Activated naive CD4-positive, alpha-beta T cell treated with Interleukin-2 at 50 U/mL for 16 hours (primary cell): ENCODE measurements at places on chromosomes 6 and 20.

DNA sequence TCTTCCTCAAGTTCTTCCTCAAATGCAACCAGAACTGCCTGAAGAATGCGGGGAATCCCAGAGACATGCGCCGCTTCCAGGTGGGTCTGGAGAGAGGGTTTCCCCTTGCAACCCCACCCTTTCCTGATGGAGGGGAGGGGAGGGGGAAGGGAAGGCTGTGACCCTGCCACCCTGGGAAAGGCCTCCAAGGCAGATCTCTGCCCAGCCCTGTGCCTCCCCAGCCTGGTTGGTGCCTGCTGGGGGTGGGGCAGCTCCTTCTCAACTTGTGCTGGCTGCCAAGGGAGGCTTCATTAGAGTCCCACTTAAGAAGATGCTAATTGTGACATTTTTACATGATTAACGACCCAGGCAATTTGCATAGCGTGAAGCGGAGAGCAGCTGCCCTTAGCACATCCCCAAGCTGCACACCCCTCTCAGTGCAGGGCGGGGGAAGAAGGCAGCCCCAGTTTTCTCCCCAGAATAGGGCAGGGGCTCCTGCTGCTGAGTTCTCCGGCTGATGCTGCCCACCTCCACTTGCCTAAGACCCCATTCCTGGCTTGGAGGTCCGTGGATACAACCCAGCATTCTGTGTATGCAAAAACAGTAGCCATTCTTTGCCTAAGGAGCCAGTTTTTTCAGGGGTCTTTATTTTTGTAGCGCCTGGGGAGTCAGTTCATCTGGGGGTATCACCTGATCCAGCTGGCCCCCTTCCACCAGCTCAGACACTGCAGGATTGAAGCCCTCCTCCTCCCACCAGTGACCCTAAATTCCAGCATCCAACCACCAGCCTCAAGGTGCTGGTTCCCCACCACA lies 51.7 kb downstream of the CPXM1 start:
- no peak for DNase-seq

GRCh38 chr20:4484379-4484997 lies 237.2 kb upstream of the PRND start:
- no peak for DNase-seq

DNA sequence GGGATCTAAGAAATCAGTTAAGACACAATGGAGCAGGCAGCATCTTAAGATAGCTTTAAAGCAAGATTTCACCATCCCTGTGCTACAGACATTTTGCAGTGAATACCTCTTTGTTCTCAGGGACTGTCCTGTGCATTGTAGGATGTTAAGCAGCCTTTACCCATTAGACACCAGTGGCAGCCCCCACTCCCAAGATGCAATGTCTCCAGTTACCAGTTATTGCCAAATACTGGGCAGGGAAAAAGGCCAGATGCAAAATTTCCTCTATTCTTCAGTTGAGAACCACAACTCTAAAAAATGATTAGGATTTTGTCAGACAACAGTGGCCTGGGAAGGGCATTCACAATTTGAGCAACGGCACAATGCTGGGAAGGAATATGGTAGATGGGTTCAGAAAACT lies 6.1 kb downstream of the FBXO5 start:
- DNase-seq = no peak

DNA sequence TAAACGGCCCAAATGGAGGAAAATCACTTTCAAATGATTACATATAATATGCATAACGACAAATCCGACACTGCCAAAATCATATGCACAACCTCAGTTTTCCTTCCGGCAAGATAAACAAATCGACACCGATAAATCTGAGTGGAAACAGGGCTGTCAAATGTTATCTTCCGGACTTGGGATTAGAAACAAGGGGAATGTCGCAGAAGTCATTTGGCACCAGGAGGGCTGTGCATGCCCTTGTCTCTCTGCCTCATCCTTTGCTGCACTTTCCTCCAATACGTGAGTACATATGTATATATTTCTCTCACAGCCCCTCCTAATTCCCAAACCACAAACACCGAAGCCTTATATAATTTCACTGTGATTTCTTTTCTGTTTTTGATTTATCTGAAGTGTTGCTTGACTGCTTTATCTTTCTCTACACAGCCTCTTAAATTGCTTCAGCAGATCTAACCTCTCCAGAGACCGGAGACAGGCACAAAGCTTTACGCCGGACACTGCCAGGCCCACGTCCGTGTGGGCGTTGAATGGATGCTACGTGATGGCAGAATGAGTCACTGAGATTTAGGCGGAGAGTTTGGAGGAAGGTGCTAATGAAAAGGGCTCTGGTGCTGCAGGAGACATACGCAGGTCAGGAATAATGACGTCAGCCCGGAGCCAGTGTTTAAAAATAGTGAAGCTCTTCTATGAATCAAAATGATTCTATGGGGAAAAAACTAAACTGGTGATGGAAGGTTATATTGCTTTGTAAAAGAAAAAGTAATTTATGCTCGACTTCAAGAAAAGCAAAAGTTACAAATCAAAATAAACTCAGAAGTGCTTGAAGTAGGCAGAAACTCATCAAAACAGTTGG lies 21.0 kb upstream of the PRELID3B start:
- DNase-seq = no peak

- no peak for DNase-seq
Observed at GRCh38 chr6:151974061-151974617, 166.7 kb downstream of the ESR1 start.

DNA sequence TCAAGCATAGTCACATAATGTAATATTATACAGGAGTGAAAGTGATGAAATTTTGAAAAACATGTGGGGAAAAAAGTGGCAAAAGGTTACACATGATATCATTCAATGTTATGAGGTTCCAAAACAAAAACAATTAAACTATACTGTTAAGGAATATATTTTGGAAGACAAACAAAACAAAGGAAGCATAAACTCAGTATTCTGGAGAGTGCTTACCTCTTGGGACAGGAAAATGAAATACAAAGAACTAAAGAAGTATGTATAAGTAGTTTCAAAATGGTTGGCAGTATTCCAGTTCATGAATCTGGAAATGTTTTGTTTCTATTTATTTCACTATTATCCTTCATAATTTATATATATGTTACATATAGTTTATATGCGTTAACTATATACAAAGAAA lies 213.5 kb downstream of the MOXD1 start:
- DNase-seq = no peak

DNA sequence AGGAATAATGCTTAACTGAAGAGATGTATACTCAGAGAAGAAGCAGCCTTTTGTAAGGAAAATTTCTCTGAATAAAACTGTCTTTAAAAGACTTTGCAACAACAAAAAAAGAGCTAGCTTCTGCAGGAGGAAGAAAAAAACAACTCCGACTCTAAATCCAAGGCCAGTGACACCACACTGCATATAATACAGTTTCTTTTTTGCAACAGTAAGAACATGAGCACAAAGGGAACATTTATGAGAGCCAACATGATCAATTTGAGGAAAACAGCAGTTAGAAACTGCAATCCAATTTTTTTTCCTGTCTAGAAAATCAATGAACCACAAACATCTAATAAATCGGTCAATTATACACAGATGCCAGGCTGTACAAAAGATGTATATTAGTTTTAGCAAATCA lies 42.9 kb upstream of the UST start:
- DNase-seq = no peak

DNA sequence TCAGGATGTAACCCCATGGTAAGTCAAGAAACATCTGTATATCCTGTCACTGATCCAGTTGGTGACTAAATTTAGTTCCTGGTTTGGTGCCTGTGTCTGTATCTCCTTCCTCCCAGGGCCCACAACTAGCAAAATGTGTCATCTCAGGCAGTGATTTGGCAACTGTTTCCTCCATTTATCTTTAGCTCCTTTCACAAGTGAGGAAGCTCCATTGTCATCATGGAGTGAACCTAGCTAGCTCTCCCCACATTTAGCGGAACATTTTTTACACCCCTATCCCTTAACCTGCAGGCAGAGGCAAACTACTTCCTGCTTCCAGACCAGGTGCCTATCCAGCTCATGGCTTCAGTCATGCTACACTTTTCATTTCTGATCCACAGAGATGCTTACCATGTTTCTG lies 99.5 kb downstream of the IPCEF1 start:
- no peak for DNase-seq

- peak; percentile 3 for DNase-seq
Observed at GRCh38 chr6:20877008-20877937, 343.0 kb downstream of the CDKAL1 start.

GRCh38 chr6:108862479-108863191 lies 14.4 kb downstream of the ARMC2 start:
- DNase-seq = no peak

- DNase-seq = no peak
Observed at GRCh38 chr6:25617997-25618396, 34.0 kb upstream of the SCGN start.

- DNase-seq = peak; percentile 48
Observed at GRCh38 chr6:30357678-30358540, 13.0 kb downstream of the RPP21 start.

DNA sequence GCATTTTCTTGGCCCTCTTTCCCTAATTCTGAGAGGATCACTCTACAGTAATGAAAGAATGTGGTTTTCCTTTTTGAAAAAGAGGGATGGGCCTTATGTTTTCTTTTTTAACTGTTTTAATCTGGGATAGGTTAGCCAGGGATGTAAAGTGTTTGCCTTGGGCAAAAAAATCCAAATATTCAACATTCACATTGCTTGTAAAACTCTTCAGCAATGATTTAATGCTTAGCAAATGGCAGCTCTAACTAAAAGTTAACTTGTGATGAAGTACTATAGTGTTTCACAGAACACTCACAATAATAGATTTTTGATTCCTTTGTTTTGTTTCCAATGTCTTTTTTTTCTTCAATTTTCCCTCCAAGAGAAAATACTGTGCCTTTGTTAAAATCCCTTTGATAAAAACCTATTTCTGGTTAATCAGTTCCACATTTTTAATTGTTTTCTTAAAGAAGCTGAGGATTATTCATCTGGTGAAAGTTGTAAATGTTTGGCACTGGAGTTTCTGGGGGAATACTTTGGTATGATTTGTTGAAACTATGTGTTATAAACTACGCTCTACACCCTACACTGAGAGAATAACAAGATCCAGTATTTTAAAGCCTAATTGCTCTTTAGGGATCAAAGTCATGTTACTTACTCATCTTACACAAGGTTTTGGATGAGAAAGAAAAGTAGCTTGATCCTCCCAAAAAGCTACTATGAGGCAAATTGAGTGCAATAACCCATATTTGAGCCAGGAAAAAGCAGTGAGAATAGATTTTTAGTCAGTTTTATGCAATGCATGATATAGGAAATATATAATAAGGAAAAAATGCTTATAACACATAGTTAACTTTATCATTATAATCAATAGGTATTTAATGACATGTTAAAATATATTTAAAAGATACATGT lies 335.8 kb downstream of the EPHA7 start:
- DNase-seq = no peak

DNA sequence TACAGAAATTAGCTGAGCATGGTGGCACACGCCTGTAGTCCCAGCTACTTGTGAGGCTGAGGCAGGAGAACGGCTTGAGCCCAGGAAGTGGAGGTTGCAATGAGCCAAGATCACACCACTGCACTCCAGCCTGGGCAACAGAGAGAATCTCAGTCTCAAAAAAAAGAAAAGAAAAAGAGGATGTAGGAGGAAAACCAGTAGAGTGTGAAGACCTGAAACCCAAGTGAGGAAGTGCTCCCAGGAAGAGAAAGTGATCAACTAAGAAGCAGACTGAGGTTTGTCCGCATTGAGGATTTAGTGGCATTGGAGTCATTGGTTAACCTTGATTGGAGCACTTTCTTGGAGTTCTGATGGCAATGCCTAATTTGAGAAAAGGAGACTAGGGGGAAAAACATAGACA lies 20.6 kb upstream of the TASP1 start:
- DNase-seq = no peak

DNA sequence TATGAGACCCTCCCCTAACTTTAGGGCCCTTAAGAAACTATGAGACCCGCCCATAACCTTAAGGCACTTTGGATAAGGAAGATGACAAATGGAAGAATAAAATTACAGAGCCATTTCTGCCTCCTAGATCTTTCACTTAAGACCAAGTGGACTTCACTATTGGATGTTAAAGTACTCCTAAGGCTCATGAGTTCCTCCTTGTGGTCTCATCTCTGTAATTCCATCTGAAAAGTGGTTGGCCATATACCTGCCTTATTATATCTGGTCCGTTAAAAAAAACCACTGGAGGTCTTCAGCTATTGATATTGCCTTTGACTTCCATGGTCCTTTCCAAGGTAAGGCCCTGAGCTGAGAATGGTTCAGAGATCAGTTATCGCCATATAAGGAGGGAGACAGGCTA lies 310.3 kb downstream of the EYA4 start:
- DNase-seq = no peak

DNA sequence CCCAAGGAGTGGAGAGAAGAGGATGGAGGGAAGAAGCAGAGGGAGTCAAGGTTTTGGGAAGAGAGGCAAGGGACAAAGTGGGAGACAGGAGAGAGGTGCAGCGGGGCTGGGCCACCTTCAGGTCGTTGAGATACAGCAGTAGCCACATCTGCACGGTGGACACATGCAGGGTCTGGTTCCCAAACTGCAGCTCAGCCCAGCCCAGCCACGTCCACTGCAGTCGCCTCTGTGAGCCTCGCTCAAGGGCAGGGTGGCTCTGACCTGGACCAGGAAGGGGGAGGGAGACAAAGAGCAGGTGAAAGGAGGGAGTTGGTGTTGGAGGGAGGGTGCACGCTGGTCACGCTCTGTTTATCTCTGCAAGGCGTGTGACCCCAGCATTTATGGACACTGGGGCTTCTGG lies 14.9 kb downstream of the CUL7 start:
- DNase-seq = no peak

DNA sequence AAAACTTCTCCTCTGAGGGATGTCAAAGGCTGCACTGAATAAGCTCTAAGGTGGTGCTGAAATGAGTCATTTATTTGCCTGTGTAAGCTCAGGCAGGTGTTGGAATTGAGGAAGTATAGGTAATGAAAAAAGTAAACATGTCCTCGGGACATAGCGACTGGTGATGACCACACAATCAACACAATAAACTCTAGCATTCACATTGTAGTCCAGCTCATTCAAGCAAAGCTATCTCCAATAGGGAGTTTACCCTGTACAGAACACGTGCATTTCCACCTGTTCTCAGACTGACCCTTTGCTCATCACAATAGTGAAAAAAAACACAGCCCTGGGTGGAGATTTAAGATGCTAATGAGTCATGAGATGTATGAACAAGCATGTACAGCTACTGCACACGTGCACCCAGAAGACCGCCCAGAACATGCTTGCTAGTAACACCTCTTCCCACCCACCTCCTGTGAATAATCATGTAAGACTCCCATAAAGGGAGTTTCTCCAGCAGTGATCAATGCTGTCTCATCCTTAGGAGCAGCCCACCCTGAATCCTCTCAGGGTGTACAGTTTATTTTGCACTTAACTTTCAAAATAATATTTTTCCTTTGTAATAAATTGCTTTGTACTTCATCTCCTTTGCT lies 33.0 kb upstream of the POU5F1 start:
- peak; percentile 71 for DNase-seq
